ENCODE measurements at places on chromosomes 12 and 14. TPM values are rescaled to one million over a fixed set of nuclear protein-coding genes. Genes with fewer than 3 reads are reported as not detected.

The ERG28 gene
- total RNA-seq, result 15.9 TPM

- DNase-seq, result no peak
Observed at GRCh38 chr12:55675666-55676065, 32.0 kb downstream of the ITGA7 start.

GRCh38 chr12:1848745-1849144 lies 28.4 kb downstream of the LRTM2 start:
- DNase-seq, result no peak

- DNase-seq, result no peak
Observed at GRCh38 chr14:65866448-65866847, 453.9 kb downstream of the FUT8 start.

DNA sequence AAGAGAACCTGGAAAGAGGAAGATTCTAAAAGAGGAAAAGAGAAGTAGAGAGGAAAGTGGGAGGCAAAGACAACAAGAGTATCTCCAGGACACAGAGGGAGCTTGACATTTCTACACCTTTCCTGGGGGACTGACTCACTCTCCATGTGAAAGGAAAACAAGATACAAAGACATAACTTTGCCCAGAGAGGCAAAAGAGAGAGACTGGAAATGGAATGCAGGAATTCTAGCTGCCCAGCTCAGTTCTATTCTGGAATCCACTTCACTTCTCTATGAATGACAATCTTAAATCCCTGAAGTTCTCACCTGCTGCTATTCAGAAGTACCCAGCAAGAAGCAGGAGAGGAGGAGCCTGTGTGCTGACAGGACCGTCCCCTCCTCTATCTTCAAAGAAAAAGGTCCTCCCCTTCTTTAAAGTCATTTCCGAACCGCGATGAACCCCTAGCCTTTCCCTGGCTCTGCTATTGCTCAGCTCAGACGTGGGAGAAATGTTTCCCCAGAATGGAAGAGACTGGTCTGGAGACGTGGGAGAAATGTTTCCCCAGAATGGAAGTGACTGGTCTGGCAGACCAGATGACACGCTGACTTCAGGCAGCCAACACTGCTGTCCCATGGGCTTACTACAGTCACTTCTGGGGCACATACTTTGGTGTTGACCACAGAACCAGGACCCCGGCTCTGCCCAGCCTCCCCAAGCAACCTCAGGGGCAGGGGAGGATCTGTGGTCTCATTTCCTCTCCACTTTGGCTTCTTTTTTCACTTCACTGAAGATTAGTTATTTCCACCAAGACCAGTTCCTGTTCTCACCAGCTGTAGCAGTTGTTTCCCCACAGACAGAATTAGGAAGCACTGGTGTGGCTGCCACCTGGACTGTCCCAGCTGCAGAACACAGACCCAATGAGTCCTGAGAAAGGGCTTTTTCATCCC lies 8.3 kb downstream of the FMNL3 start:
- peak; percentile 14 for DNase-seq

- DNase-seq, result no peak
Observed at GRCh38 chr12:25694072-25694471, 141.0 kb upstream of the LMNTD1 start.

Data from activated T-cell treated with anti-CD3 and anti-CD28 coated beads, Interleukin-2, amount 50 U/mL, for 4 hours (primary cell).